Right forelimb (tissue), 1 donor: ENCODE measurements at places on chromosomes 6 and 20.

- peak; percentile 60 for DNase-seq
Measured at GRCh38 chr20:58693226-58694006, 816 bp downstream of the NPEPL1 start.

- DNase-seq, result no peak
Measured at GRCh38 chr6:91886183-91886795, 1299.4 kb upstream of the MAP3K7 start.

- no peak for DNase-seq
Measured at GRCh38 chr6:130138116-130138908, 84.4 kb downstream of the SAMD3 start.

GRCh38 chr6:92715991-92716390 is 703.4 kb downstream of the EPHA7 start:
- no peak for DNase-seq

GRCh38 chr6:169212436-169212835 is 41.2 kb downstream of the THBS2 start:
- no peak for DNase-seq

DNA sequence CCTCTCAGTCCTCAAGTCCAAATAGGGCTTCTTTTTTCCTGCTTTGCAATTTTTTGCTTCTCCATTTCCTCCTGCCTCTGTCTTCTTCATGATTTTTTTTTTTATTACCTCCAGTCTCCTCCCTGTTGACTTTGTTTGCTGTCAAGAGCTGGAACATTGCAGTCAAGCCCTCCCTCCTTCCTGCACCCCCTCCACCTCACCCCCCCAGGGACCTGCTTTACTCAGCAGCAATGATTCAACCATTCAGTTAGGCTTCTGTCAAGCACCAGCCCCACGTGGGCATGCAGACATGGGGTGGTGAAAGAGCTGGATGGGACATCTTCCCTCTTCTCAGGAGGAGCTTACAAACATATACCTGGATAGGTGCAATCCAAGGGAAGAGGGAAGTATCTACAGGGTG is 142.4 kb downstream of the LRFN2 start:
- DNase-seq, result no peak
